ENCODE measurements at places on chromosomes 3 and 15.

- no peak for DNase-seq
Measured at GRCh38 chr3:126553284-126554084, 5.2 kb downstream of the C3orf22 start.

DNA sequence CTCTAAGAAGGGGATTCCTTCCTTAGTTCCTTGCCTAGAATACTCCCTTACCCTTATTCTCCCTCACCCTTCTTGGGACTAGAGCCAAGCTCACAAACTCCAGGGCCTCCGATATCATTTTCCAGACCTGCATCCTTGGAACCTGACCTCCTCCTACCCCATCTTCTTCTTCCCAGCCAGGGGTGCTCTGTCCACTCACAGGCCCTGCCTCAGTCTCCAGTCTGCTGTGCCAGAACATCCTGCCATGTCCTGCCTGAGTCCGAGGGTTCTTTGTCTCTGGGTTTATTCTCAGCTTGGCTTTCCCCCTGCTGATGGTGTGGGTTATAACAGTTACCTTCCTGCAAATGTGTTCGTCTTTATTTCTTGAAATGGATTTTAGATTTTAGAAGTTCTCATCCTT, 59.9 kb upstream of the MCF2L2 start:
- no peak for DNase-seq

- DNase-seq = no peak
Measured at GRCh38 chr15:80026310-80026709, 33.2 kb upstream of the ZFAND6 start.

DNA sequence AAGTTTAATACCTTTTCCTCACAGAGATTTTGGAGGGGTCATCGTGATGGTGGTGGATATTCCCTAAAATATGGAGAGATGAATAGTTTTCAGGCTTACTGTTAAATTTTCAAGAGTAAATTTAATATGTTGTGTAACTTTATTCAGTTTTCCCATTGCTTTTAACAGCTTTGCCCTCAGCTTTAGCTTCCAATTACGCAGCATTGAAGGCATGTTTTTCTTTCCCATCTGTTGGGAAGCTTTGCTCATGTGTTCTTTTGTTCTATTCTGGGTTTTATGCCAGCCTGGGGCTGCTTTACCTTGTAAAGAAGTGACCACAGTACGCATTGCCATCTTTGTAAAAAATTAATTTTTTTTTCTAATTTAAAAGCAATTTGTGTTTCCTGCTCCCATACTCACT, 151.5 kb downstream of the B3GALNT1 start:
- no peak for DNase-seq

DNA sequence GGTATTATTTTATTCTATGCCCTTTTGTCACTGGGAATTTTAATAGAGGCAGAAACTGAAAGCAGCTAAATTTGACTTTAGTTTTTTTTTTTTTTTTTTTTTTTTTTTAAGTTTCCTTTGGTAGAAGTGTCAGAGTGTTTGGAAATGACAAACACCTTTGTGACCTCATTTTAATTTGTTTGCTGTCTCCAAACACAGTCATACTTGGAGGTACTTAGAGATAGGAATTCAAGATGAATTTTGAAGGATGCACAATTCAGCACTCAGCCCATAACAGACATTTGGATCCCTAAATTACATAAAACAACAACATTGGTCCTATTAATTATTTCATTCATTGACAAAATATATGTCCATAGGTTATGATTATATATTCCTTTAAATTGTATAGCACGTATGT, 43.4 kb upstream of the NAALADL2 start:
- DNase-seq = no peak

- no peak for DNase-seq
Measured at GRCh38 chr3:69462022-69462825, 76.3 kb upstream of the FRMD4B start.

DNA sequence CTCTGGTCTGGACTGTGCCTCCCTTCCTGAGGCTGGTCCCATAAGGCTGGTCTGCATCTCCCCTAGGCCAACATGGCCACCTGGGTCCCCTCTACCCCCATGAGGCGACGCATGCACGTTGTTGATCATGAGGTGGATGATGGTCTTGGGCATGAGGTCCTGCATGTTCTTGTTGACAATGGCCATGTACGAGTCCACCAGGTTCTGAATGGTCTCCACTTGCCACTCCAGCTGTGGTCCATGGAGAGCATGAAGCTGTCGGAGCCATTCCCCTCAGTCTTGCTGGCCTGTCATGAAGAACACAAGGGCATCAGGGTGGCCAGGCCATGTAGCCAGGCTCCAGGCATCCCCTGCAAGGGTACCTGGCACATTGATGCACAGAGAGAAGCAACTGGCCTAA, 27.1 kb upstream of the CSPG4 start:
- no peak for DNase-seq

DNA sequence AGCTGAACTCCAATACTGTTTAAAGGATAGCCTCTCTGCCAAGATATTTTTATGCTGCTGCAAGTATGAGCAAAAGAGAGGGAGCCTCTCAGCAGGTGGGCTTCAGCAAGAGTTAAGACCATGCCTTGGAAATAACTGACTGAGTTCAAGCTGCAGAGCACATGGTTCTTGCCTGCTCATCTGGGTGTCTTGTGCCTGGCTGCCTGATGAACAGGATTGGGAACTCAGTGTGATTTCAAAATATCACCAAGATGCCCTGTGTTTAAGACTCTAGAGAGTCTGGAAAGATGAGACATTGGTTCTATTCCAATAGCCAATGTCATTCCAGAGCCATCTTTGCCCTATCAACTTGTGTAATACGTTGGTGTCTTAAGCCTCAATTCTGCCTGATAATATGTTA, 147.5 kb upstream of the VEPH1 start:
- no peak for DNase-seq

- DNase-seq = peak; percentile 39
Measured at GRCh38 chr3:146747051-146747450, 141.9 kb upstream of the PLSCR5 start.

- no peak for DNase-seq
Measured at GRCh38 chr3:135487261-135487660, 478.3 kb upstream of the PPP2R3A start.

DNA sequence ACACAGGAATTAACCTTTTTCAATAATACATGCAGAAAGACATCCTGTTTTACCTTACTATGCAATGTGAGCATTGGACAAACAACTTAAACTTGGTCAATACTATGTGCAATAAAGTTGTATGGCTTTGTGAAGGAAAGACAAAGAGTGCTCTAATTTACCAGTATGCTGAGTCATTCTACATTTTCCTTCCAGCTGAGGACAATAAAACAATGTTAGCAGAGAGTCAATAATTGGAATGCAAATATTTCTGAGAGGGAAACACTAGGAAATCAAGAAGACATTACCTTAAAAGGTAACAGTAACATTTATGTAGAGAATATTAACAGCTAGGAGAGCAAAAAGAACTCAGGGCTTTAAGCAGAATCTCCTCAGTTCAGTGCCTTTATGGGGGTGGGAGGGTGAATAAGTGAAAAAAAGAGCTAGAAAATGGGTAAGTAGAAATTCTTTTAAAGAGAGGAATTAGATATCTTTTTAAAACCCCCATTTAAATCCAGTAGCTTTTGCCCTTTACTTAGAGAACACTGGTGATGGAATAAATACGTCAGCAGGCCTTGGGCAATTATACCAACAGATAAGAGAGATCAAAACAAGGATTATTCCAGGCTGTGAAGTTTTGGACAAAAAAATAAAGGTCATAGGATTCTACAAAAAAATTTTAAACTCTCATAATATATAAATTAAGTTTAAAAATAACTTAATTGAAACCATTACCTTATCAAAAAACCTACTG, 11.6 kb upstream of the HGD start:
- DNase-seq = peak; percentile 84

GRCh38 chr3:42174679-42175385, 83.7 kb downstream of the TRAK1 start:
- no peak for DNase-seq

- DNase-seq = no peak
Measured at GRCh38 chr15:33016405-33017024, 178.0 kb downstream of the FMN1 start.

GRCh38 chr3:24220859-24221657, 273.6 kb downstream of the THRB start:
- peak; percentile 97 for DNase-seq

- DNase-seq = no peak
Measured at GRCh38 chr3:46065294-46065705, 38.0 kb upstream of the XCR1 start.

DNA sequence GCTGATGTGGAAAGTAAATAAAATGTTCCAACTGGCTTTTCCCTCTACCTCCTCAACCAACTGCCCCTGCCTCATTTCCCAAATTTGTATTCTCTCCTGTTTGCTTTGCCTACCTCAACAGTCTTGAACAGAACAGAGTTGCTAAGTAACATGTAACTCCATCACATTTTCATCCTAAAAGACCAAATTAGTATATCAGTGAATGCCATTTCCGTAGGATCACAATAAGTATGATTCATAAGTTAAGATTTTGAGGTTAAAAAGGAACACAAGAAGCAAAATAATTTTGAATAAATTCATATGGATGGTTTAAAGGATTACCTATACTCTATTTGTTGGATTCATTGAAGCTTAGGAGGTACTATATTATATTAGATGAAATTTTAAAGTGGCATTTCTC, 154.9 kb downstream of the ECT2 start:
- DNase-seq = peak; percentile 13

GRCh38 chr3:125319765-125320164, 55.4 kb downstream of the ZNF148 start:
- DNase-seq = no peak

DNA sequence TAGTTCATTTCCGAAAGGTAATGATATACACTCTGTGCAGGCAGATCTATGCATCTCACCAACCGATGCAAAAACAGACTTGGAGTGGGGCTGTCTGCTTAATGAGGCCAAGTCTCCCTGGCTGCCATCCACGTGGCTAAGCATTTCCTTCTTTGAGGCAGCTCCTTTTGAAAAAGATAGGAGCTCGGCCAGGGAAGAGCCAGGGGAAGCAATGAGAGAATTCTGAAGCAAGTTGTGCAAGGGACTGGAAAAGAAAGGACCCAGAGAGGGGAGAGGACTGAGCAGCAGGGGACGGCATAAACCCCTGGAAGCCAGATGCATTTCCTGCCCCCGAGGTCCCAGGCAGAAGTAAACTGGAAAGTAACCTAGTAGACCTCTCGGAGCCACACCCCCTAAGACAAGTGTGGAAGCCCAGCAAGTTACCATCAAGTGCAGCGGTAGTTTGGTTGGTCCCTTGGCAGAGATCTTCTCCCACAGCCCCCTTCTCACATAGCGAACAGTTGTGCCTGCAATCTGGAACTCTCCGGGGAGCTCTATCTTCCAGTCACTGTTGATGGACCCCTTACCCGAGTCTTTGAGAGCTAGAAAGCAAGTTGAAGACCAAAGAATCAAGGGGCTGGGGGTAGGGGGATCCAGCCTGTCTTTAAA, 288.2 kb downstream of the ADAMTS17 start:
- DNase-seq = no peak

DNA sequence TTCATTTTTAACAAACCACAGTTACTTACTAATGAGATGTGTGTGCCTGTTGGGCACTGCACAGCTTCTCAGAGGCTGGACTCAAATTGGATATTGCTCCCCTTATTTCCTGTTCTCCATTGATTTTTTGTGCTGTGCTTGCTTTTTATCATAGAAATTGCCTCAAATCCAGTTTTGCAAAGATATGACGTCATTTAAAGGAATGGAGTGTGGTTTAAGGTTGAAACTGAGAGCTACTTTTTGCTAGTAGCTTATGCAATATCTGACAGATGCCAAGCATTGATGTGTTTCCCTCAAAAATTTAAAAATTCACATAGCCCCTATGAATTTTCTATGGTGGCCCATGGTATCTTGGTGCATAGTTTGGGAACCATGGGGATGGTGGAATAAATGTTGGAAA, 67.7 kb upstream of the ROPN1 start:
- DNase-seq = peak; percentile 76

- DNase-seq = no peak
Measured at GRCh38 chr3:106611841-106612240, 743.0 kb upstream of the CBLB start.

DNA sequence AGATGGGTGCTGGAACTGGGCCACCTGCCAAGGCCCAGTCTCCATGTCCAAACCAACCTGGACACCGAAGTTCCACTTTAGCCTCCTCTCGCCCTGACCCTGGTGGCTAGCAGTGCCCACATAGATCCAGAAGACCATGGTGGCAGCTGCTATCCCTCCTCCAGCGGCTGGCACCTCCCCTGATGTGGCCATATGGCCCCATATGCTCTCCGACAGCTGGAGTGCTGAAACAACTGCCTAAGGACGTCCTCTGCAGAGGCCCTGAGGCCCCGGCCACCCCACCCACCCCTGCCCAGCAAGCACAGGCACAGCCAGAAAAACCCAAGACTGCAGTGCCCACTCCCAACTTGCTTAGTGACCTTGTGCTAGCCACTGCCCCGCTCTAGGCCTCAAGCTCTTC, 182.3 kb upstream of the LINGO1 start:
- no peak for DNase-seq

- DNase-seq = no peak
Measured at GRCh38 chr15:92460023-92460422, 66.3 kb downstream of the ST8SIA2 start.

- no peak for DNase-seq
Measured at GRCh38 chr3:492586-493316, 296.2 kb downstream of the CHL1 start.

- no peak for DNase-seq
Measured at GRCh38 chr15:83983634-83984458, 251.7 kb upstream of the GOLGA6L4 start.

- DNase-seq = no peak
Measured at GRCh38 chr3:128366136-128366535, 100.6 kb downstream of the DNAJB8 start.

DNA sequence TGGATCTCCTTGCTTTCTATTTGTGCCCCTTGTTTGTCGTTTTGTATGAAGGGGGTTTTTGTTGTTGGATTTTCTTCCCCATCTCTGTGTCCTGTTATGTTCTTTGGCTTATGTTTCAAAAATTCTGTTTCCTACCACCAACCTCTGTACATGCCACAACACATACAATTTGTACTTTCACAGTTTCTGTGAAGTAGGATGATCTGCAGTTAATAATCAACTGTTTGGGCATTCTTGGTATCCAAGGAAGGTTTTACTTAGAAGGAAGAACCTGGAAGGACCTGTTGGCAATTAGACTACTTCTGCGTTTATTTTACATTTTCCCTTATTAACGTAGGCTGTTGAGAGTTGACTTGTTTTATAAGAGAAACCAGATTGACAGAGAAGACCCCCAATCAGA, 8.3 kb downstream of the SETD5 start:
- DNase-seq = no peak

DNA sequence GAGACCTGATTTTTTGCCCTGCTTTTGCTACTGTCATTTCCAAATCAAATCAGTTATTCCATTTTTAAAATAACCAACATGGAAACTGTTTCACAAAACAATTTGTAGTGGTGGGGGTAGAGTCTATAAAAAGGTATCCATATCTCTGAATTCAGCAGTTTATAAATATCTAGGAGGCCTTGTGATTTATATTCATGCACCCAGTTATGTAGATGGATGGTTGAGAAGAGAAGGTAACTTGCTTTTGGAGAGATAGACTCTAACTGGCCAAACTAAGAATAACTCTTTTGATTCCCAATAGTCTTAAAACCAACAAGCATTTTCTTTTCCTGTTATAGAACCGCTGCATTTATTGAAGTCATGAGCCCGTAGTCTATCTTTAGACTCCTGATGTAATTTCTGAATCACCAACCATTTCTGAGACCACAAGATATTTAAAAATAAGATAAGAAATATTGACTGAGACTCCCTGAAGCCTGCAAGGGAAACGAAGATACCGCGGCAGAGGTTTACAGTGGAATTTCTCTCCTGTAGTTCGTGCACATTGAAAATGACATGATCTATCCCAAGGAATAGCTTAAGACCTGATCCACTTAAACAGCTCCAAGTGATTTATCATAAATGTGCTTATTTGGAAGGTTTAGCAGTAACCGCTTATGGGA, 68.5 kb downstream of the SAMMSON start:
- peak; percentile 27 for DNase-seq

Data from fibroblast of skin of right quadriceps (primary cell).